Activated CD4-positive, CD25-positive, alpha-beta regulatory T cell treated with anti-CD3 and anti-CD28 coated beads, Interleukin-2, amount 50 U/mL, for 24 hours (primary cell): ENCODE measurements at places on chromosomes 3 and 15.

- no peak for ATAC-seq
Observed at GRCh38 chr3:68771681-68772080, 160.7 kb downstream of the TAFA4 start.

- no peak for ATAC-seq
Observed at GRCh38 chr3:513301-513700, 316.7 kb downstream of the CHL1 start.

DNA sequence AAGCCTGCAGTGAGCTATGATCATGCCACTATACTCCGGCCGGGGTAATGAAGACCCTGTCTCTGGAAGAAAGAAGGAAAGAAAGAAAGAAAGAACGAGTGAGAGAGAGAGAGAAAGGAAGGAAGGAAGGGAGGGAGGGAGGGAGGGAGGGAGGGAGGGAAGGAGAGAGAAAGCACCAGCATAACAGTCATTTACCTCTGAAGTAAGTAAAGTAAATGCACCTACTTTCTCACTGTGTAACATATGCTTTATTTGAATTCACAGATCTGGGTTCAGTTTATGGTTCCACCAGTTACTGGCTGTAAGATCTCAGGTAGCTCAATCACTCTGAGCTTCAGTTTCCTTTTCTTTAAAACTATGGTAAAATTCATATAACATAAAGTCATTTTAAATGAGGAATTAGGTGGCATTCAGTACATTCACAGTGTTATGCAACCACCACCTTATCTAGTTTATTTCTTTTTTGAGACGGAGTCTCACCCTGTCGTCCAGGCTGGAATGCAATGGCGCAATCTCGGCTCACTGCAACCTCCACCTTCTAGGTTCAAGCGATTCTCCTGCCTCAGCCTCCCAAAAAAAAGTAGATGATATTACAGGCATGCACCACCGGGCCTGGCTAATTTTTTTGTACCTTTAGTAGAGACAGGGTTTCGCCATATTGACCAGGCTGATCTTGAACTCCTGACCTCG, 16.1 kb upstream of the RAD54L2 start:
- no peak for ATAC-seq

DNA sequence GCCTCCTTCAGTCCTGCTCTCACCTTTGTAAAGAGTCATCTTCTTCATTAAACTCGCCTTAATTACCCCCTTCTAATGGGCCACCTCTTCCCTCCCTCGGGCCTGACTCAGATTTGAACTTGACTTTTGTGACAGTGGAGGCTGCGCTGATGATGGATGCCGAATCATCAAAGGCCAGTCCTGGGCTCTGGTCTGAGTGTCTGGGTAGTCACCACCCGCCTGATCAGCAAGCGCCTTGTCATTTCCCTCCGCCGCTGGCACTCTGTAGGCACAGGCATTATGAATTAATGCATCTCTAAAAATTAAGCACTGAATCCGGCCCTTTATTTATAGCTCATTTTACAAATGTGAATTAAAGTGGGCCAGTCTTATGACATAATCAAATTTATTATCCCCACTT, 116.7 kb upstream of the PROK2 start:
- no peak for ATAC-seq

DNA sequence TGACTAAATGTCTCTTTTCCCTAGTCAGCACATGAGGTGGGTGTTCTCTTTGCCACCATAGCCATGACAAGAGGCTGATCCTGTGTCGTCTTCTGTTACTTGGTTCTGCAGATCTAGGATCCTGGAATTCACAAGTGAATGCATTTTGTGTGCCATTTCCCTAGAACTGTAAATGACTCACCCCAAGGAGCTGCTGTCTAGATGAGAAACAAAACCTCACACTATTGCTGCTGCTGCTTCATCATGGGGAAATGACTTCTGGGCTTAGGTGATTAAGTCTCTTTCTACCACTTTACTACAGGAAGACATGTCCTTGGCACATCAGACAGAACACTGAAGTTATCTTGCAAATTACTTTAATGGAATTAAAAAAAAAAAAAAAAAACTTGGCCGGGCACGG, 54.9 kb downstream of the SLCO3A1 start:
- ATAC-seq = no peak

GRCh38 chr15:74423431-74424257, 10.1 kb downstream of the SEMA7A start:
- no peak for ATAC-seq

- ATAC-seq = no peak
Observed at GRCh38 chr3:197197334-197197733, 101.1 kb downstream of the DLG1 start.

DNA sequence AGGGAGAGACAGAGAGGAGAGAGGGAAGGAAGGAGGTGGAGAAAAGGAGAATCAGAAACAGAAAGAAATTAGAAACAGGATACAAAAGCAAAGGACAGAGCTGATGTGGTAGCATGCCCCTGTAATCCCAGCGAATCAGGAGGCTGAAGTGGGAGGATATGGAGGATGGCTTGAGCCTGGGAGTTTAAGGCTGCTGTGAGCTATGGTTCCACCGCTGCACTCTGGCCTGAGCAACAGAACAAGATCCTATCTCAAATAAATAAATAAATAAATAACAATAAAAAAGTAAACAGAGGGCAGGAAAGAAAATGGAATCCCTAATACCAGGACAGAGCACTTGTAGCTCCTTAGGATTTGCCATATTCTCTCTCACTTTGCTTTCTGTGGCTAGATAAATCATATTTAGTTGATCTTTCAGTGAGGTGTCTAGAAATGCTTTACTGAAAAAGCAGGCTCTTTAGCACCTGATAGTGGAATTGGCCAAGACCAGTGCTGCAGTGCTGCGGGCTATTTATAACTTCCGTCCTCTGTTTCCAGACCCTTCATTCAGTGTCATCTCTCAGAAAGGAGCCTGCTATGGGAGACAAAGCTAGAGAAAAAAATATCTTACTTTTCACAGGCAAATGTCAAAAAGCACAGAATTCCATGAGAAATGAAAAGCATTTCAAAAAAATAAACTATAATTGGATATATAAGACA, 20.0 kb upstream of the SLC28A2 start:
- no peak for ATAC-seq

DNA sequence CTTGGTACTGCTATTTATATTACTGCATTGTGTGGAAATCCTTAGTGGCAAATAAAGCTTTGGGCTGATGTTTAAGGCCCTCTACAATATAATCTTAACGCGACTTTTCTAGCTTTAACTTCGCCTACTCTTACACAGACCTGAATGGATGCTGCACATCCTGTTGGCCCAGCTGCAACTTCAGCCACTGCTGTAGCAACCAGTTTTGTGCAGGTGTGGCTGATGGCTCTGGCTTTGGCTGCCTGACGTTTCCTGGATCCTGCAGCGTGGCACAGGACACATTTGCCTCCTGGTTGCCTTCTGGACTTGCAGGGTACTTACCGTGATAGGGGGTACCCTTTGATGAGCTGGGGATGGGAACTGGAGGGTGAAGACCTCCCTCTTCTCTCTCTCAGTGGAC, 20.2 kb upstream of the ERICH6 start:
- ATAC-seq = no peak

GRCh38 chr3:189587664-189588040, 43.5 kb upstream of the TP63 start:
- ATAC-seq = no peak

GRCh38 chr3:41575724-41576123, 376.4 kb downstream of the CTNNB1 start:
- ATAC-seq = no peak

- ATAC-seq = no peak
Observed at GRCh38 chr3:164450276-164450905, 627.9 kb downstream of the SI start.

- ATAC-seq = no peak
Observed at GRCh38 chr15:63310646-63311045, 33.2 kb downstream of the APH1B start.

DNA sequence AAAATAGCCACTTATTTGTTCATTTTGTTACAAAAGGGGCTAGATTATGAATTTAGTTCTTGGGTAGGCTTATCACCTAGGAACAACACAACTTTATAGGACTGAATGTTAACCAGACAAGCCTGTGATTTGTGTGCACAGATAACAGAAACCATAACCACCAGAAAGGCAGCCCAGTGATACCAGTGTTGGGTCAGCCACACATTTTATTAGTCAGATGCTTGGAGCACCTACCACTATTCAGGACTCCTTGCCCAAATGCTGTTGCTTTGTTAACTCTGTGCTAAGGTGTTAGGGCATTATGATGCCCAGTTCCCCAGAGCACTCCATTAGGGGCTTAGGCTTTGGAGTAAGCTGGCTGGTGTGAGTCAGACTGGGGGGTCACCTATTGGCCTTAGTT, 22.5 kb downstream of the PLCL2 start:
- peak; percentile 54 for ATAC-seq

- ATAC-seq = no peak
Observed at GRCh38 chr3:126287171-126287535, 70.1 kb downstream of the KLF15 start.

- no peak for ATAC-seq
Observed at GRCh38 chr3:133330065-133330464, 69.8 kb upstream of the BFSP2 start.

DNA sequence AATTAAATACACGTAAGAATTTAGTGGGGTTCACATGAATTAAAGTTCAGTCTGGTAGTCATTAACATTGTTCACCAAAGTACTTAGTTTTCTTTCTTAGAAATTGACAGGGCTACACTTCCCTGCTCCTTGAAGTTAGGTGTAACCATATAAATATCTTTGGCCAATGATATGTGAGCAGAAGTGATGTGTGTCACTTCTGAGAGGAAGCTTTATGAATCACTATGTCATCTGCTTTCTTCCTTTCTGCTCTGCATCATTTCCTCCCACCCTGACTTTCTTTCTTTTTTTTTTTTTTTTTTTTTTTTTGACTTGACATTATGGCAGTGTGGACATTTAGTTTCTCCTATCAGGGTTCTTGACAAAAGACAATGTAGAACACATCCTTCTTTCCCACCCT, 156.2 kb upstream of the COL8A1 start:
- no peak for ATAC-seq

DNA sequence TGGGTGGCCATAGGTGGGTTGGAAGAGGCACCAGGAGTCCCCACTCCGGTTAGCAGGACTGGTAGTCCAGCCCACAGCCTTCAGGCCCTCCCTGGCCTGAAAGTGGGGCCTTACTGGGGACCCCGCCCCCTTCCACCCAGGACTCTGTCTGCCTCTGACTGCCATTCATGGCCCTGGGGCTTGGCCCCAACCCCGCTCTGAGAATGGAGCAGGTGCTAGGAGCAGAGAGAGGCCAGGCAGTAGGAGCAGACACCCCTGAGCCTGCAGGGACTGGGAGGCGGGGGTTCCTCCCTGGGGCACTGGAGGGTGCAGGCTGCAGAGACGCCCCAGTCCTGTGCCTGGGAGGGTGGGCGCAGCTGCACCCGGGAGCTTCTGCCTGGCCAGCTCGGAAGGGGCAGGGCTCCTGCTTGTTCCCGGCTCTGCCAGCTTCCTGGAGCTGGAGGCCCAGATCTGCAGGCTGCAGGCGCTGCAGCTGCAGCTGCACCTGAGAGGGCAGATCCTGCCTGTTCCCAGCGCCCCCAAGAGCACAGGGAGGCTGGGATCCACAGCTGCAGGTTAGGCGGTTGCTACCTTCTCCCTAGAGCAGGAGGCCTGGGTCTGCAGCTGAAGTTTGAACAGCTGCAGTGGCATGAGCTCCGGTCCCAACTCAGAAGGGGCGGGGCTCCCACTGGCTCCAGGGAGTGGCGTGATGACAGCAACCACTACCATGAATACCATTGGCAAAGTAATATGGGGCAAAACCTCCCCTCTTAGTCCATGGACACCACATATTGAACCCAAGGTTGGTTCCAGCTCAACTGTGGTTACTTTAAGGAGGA, 194.7 kb downstream of the SQOR start:
- no peak for ATAC-seq
